Ovary (tissue), 10 donors: ENCODE measurements at places on chromosomes 2 and 18. TPM values are rescaled to one million over a fixed set of nuclear protein-coding genes. Genes with fewer than 3 reads are reported as not detected.

DNA sequence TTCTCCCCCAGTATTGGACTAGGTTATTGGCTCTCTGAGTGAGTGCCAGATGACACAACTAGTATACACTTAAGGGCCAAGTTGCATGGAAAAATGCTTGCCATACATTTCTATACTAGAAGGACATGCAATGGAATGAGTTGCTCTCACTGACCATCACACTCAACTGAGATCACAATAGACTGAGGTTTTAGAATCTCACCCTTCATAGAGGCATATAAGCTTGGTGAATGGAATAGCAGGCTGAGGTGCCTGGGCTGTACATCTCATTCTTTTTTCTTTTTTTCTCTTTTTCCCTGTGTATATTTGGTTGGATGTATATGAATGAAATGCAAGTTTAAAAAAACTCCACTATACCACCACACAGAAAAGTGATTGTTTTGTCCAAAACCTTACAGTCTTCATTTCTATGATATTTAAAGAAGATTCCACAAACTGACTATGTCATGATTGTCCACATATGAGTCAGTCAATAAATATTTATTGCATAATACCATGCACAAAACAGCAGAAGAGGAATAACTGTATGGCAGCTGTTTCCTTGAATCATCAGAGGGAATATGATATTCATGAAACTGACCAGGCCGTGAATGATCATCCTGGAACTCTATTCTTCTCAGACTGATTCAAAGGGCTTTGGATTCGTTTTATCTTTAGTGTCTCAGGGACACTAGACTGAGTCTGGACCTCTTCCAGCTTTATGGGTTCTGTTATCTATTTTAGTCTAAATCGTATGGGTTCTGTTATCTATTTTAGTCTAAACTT is 122.6 kb upstream of the STK17B start:
- no peak for DNase-seq

DNA sequence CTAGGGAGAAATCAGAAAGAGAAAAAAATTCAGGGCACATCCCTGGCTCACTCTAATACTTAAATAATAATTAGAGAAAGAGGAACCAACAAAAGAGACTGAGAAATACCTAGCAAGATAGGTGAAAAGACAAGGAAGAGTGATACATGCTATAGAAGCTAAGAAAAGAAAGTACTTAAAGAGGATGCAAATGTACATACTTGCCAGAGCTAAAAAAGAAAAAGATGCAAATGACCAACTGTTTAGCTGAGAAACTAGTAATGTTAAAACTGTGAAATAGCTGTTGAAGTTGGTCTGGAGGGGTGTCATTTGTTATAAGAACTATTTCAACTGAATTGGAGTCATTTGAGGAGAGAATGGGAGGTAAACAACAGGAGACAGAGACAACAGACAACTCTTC is 412.2 kb downstream of the SPAG16 start:
- no peak for DNase-seq

GRCh38 chr18:12262748-12263147 is 8.6 kb downstream of the CIDEA start:
- DNase-seq = no peak

GRCh38 chr2:9782197-9782719 is 61.0 kb upstream of the TAF1B start:
- no peak for DNase-seq

GRCh38 chr2:10535703-10536102 is 87.6 kb upstream of the ODC1 start:
- DNase-seq = no peak

DNA sequence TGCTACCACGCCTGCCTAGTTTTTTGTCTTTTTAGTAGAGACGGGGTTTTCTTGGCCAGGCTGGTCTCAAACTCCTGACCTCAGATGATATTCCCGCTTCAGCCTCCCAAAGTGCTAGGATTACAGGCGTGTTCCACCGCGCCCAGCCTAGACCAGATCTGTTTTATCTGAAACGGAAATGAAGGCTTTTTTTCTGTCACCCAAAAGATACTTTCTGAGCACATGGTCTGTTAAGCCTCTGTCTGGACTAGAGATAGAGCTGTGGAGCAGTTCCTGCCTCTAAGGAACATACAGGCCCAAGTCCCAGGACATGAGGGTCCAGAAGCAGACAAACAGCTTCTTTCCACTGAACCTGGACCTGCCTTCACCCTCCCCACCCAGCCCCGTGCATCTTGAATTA is 43.6 kb upstream of the PTMA start:
- no peak for DNase-seq

- DNase-seq = no peak
These were observed 681.0 kb upstream of the GCFC2 start for GRCh38 chr2:76391678-76392077.

- DNase-seq = no peak
These were observed 600.2 kb downstream of the NYAP2 start for GRCh38 chr2:225999692-226000091.

DNA sequence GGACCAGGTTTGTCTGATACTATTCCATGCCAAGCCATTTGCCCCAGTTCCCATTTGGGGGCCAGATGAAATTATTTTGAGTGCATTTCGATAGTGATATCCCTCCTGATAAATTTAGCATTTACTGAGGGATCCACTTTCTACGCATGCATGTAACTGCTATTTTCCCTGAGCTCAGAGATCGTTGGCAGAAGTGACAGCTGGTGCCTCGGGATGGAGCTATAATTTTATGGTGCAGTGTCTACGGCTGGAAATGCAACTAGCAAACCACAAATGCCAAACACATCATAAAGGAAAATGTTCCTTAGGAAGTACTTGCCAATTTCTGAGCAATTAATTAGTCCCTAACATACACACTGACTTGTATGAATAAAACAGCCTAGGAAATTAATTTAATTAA is 254.8 kb downstream of the SLC8A1 start:
- DNase-seq = no peak

- no peak for DNase-seq
These were observed 13.6 kb downstream of the SNRNP200 start for GRCh38 chr2:96291751-96292150.

DNA sequence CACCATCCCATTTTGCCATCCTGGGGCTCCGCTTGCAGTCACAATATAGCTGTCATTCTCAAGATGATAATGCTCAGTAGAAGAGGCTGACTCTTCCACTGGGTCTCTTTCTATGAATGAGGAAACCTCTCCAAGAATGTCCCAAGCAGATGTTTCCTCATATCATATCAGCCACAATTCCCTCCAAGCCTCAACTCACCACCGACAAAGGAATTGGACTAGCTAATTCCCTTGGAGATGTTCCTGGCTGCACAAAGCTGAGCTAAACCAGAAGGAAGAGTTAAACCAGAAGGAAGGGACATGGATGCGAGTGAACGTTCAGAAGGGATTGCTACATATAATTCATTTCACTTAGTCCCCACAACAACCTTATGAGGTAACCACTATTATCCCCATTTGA is 65.0 kb upstream of the NPAS2 start:
- DNase-seq = no peak

DNA sequence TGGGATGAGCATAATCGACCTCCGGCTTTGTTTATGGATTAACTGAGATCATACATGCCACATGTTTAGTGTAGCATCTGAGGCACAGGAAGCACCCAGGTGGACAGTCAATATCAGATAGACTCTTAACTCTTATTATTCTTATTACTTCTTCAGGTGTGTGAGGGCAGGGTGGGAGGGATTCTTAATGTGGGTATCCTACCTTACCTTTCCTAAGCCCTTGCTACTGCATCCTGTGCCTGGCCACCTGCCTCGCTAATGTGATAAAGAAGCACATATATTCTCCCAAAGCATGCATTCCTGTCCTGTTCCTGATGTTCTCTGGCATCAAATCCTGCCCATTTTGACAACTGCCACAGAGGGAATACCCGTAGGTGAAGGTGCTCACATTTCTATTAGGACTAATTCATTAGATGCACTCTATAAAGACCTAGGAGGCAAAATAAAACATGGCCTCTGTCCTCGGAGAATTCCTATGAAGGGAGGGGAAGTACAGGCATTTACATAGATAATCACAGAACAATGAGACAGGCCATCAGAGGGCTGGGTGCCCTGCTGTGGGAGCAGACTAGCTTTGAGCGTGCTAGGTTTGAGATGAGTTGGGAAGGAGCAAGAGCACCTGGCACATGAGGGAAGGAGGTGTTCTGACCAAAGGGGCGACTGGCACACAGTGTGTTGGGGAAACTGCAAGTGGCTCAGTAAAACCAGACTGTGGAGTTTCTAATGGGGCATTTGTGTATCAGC is 19.5 kb upstream of the CELF4 start:
- DNase-seq = no peak

DNA sequence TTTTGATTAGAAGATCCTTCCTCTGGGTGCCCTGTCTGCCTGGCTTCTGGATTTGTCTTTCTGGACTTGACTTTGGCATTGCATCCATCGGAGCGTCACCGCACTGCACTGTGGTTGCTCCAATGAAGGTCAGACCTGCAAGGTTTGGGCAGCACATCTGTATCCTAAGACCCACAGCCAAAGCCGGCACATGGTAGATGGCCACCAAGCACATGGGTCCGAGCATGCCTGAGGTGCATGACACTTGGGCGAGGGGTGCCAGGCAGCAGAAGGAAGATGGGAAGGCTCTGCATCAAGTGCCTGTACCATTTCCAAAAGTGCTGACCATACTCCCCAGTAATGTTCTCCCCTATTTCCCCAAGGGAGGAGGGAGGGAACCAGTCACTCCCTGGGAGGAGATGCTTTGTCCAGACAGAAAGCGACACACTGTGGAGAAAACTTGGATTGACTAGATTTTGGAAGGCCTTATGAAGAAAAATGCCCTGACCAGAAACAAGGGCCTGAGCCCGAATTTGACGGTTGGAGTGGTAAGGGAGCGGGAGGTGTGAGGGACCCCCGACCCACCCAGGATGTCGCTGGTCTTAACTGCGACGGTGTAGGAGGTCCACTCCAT is 149.9 kb downstream of the LOXHD1 start:
- DNase-seq = no peak

GRCh38 chr2:201383136-201383535 is 26.0 kb upstream of the FLACC1 start:
- no peak for DNase-seq

DNA sequence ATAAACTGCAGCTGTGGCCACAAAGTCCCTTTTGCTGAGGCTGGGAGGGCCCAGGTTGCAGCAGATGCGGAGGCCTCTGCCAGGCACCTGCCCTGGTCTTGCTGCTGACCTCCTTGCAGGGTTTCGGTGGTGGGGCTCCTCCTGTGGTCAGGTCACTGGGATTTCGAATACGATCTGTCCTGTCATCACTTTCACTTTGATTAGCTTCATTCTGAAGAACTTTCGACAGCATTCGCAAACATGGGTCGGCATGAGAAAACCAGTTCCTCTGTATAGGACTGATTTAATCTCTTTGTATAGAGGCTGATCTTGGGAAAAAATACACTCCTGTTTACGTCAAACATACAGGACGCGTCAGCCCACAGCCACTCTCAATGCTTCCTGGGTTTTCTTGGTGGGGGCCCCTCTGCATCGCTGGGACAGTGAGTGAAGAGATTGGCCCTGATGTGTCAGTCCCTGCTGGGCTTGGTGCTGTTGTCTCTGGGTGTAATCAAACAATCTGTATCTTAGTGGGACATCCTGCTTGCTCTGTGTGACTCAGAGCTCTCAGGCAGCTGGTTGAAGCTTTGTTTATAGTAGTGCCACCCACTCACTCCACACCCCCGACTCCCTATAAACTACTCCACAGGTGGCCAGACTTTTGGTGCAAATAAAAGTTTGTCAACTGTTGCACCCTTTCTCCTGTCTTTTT is 209.4 kb upstream of the CXCR4 start:
- no peak for DNase-seq

- DNase-seq = no peak
These were observed 48.7 kb downstream of the SPTBN1 start for GRCh38 chr2:54504866-54505265.

GRCh38 chr2:222907790-222908441 is 47.1 kb downstream of the ACSL3 start:
- no peak for DNase-seq

- DNase-seq = no peak
These were observed 483.5 kb upstream of the SLC8A1 start for GRCh38 chr2:40935349-40935748.

DNA sequence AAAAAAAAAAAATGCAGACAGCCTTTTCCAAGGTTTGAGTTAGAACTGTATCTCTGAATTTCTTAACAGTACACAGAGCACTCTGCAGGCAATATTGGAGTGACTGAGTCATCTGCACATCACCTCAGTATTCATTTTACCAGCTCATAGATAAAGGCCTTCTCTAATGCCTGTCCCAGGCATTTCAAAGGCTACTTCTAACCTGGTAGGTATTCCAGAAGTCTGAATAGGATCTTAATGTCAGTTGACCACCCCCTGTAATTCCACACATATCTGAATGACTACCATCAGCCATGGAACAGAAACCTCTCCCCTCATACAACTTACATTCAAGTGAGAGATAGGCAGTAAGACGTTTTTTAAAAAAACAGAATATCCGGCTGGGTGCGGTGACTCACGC is 9.0 kb downstream of the METTL21A start:
- no peak for DNase-seq

DNA sequence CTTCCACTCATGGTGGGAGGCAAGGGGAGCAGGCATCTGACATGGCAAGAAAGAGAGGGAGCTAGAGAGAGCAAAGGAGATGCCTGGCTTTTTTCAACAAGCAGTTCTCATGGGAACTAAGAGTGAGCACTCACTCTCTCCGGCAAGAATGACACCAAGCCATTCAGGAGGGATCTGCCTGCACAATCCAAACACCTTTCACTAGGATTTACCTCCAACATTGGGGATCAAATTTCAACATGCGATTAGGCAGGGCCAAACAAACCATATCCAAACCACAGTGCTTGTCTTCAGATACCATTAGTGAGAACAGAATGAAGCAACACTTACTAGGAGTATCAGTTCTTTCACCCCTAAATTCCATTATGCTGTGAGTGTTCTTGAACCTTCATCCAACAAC is 77.3 kb downstream of the FIGN start:
- DNase-seq = no peak

DNA sequence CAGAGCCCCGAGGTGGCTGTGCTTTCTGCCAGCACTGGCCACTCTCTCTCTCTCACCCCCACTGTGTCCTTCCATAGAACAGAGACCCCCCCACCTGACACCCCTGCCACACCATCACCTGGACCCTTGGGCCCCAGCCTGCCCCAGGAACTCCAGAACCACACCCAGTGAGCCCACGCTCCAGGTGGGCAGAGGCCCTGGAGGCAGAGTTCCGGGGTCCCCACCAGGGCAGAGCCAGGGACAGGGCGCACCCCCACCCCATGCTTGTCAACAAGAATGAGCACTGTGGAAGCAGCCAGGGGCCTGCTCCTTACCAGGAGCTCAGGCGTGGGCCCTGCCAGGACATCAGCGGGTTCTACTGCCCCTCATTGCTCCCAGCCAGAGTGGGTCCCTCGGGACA is 14.6 kb downstream of the PASK start:
- no peak for DNase-seq

The EDAR gene
- polyA plus RNA-seq = 0.11 TPM

The ABCB11 gene
- polyA plus RNA-seq = 0.18 TPM

The LHCGR gene
- polyA plus RNA-seq = 91.2 TPM

The ZNF638 gene
- 87.9 TPM for polyA plus RNA-seq

The CTAGE1 gene
- not detected for polyA plus RNA-seq

The ZNF532 gene
- polyA plus RNA-seq = 73.4 TPM

The NBEAL1 gene
- 4.6 TPM for polyA plus RNA-seq

The TAF4B gene
- polyA plus RNA-seq = 5.3 TPM

The FAP gene
- 1.6 TPM for polyA plus RNA-seq

The NEU4 gene
- polyA plus RNA-seq = not detected

The TRAPPC12 gene
- 64.3 TPM for polyA plus RNA-seq

The ITGB6 gene
- polyA plus RNA-seq = not detected
